ENCODE measurements at places on chromosomes 5 and 9. TPM values are rescaled to one million over a fixed set of nuclear protein-coding genes. Genes with fewer than 3 reads are reported as not detected.

DNA sequence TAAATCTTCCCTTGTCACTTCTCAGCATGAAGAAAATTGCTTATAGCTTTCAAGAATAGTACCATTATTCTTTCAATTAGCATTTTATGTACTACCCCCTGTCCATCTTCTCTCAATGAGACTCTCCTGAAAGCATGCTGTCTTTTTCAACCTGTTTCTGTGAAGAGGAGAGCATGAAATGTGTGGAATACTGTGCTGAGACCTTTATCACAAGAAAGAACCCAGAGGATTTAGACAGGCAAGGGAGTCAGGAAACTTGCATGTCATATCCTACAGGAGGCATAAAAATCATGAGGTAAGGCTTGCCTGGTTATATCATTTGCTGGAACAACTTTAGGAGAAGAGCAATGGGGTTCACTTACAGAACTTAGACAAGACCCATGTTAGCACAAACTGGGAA, 56.7 kb upstream of the LPAR1 start:
- no peak for DNase-seq

DNA sequence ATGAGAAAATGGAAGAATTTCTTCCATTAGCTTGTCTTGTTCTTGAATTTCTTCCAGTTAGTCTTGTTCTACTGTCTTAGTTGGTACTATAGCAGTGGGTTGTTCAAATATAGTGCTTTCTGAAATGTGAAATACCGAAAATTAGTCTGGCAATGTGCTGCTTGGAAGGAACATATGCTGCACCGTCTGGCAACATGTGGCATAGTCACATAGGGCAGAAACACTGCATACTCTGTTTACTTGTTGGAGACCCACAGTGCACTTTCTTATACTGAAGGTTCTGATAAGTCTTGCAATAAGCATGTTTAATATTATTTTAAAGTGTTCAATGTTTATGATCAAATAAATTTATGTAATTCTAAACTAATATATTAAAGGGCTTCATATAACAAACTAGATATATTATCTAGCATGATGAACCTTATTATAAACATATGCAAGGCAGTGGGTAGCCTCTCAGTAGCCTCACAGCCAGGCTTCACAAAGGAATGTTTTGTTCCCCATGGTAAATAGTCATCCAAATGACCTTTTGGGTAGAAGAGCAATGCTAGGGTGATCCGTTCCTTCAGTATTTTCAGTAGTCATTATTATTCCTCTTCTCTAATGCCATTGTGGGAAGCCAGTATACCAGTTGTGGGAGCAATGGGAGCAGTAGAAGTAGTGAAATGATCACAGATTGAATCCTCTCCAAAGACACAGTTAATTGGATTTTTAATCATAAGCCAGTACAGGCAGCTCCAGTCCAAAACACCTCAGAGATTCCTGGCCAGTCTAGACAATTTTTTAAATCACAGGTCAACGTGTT, 1106.7 kb downstream of the DTWD2 start:
- no peak for DNase-seq

Gene RPL12
- 973 TPM for total RNA-seq

- no peak for DNase-seq
Measured at GRCh38 chr5:79109527-79110492, 1.8 kb upstream of the BHMT start.

DNA sequence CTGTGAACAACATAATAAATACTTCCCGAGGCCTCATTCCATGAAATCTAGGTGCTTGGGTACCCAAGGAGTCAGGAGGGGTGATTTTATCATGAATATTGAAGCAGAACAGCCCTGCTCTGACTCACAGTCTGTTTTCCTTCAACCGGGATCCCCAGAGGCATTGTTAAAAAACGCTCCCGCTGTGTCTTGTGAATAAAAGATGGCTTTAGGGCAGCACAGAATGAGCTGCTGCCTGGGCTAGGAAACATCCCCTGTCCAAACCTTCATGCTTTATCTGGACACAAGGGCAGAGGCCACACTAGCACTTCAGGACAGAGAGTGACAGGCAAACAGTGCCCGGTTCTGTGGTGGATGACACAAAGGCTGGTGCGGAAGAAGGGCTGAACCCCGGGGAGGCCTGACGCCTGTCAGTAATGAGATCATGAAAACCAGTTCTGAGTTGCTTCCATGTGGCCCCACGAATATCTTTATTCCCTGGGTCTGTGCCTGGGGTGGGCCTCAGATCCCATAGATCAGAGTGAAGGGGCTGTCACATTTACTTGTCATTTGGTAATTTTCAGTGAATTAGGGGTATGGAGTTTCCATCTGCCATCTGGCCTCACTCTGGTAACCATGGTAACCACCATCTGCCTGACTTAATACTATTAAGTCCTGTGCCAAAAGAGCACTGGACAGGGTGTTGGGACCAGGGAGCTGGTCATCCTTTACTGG, 2.6 kb downstream of the IGFBPL1 start:
- peak; percentile 48 for DNase-seq

DNA sequence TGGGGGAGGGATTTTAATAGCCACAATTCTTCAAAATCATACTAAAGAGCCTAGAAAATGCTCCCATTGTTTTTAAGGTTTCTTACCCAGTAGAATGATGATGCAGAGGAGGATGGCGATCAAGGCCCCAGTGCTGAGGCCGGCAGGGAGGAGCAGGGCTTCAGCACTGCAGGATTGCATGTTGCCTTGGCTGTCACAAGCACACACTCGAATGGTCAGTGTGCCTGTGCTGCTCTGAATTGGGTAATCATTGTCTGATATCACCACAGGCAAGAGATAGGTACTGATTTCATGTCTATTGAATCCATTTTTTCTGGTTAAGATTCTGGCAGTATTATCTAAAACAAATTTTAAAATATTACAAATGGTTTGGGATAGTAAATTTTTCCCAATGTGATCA, 153.3 kb downstream of the CDH10 start:
- DNase-seq: no peak

- no peak for DNase-seq
Measured at GRCh38 chr9:80651044-80651443, 1038.3 kb downstream of the TLE1 start.

Gene LCN12
- not detected for total RNA-seq
